LoVo (cell line): ENCODE measurements at places on chromosomes 2 and 18.

GRCh38 chr2:240351088-240351741 lies 84.2 kb upstream of the GPC1 start:
- DNase-seq: no peak

DNA sequence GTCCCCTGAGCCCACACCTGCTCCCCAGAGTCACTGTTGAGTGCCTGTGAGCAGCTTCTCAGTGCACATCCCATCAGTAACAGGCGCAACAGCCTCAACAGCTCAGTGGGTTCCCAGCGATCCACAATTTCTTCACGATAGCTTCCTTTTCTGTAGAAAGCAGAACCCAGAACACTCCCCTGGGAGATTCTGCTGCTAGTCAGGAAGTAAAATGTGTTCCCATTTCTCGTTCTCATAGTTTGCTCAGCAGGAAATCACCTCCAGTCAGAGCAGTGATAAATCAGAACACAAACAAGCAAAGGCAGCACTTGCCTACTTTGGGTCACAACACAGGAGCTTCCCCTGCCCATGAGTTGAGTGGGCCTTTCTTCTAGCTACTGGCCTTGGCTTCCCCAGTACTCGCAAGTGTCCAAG lies 48.9 kb upstream of the ATG16L1 start:
- no peak for DNase-seq

DNA sequence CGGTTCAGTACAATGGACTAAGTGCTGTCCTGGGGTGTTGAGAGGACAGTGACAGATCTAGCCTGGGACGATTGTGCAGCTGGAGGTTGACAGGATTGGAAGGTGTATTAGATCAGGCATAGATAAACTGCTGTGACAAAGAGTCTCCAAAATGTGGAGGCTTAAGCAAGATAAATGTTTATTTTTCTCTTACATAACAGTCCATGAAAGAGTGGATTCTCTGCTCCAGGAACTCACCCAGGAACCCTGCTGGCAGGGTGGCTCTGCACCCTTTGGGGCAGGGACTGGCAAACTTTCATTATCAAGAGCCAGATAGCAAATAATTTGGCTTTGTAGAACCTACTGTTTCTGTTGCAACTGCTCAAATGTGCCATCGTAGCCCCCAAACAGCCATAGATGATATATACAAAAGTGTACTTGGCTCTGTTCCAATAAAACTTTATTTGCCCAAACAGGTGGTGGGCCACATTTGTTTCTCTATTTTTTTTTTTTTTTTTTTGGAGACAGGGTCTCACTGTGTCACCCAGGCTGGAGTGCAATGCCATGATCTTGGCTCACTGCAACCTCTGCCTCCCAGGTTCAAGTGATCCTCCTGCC lies 9.7 kb downstream of the HRH4 start:
- DNase-seq: no peak

- no peak for DNase-seq
These were observed 139.9 kb downstream of the LRRC30 start for GRCh38 chr18:7370802-7371201.

- no peak for DNase-seq
These were observed 115.4 kb downstream of the KYNU start for GRCh38 chr2:142992840-142993239.

GRCh38 chr2:96092951-96093350 lies 23.4 kb downstream of the ADRA2B start:
- DNase-seq: no peak

GRCh38 chr2:169354244-169354643 lies 8.1 kb downstream of the LRP2 start:
- DNase-seq: no peak

DNA sequence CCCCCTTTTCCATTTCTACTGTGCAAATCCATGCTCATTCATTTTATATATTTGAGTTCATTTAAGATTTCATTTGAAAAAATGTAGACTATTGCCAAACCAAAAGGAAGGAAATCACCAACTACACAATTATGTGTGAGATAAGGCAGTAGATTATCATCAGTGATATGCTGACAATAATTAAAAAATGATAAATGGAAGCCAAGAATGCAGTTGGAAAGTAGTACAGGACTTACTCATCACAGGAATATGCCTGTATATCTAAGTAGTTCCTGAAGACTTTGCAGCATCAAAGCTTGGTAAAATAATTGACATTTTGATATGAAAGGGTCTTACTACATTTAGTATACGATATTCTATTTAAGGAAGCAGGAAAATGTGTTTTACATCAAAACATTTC lies 166.1 kb upstream of the OTX1 start:
- no peak for DNase-seq

GRCh38 chr2:229714736-229715541 lies 584 bp upstream of the DNER start:
- peak; percentile 46 for DNase-seq

- no peak for DNase-seq
These were observed 158.8 kb upstream of the SIX2 start for GRCh38 chr2:45167920-45168629.

DNA sequence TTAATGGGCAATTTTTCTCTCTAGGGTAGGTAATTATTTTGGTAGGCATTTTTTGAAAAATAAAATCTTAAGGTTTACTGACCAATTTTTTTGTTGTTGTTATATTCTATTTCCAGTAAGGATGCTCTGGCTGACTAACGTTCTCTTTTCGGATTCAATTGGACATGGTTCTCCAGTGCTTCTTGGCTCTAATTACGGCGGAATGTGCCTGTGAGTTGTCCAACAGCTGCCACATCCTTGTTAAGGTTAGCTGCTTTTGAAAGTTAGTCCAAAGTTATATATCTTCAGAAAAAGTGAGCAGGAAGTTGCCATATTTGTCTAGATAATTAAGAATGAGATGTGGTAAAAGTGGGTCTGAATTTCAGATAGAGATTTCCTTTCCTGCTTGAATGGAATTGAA lies 45.8 kb upstream of the SMIM21 start:
- DNase-seq: no peak

GRCh38 chr2:191936882-191937405 lies 90.1 kb upstream of the CAVIN2 start:
- no peak for DNase-seq

GRCh38 chr2:144477281-144477956 lies 42.5 kb downstream of the ZEB2 start:
- DNase-seq: no peak

GRCh38 chr2:164847981-164848741 lies 6.5 kb upstream of the COBLL1 start:
- no peak for DNase-seq

DNA sequence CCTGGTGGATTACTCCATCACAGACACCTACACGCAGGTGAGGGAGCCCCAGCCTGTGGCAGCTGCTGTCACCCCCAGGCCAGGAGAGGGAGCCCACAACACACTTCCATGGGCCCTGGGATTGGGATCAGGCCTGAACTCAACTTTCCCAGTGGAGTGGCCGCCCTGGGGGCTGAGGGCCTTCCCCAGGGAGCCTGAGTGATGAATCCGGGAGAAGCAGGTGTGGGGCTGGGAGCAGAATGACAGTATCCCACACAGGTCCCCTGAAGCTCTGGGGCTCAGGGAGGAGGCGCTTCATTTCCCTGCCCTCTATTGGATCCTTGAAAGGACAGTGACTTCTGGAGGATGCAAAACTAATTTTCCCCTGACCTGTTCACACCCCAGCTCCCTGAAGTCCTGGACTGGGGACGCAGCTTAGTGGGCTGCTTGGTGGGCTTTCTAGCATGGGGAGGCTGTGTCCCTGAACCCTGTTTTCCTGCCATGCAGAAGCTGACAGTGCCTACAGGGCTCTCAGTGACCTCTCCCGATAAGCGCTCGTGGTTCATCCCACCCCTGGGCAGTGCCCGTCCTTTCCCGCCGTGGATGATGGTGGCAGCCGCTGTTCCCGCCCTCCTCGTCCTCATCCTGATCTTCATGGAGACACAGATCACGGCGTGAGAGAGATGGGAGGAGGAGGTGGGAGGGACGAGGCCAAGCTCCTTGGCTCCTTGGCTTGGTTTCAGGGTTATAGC lies 11.0 kb downstream of the SLC4A3 start:
- DNase-seq: no peak

DNA sequence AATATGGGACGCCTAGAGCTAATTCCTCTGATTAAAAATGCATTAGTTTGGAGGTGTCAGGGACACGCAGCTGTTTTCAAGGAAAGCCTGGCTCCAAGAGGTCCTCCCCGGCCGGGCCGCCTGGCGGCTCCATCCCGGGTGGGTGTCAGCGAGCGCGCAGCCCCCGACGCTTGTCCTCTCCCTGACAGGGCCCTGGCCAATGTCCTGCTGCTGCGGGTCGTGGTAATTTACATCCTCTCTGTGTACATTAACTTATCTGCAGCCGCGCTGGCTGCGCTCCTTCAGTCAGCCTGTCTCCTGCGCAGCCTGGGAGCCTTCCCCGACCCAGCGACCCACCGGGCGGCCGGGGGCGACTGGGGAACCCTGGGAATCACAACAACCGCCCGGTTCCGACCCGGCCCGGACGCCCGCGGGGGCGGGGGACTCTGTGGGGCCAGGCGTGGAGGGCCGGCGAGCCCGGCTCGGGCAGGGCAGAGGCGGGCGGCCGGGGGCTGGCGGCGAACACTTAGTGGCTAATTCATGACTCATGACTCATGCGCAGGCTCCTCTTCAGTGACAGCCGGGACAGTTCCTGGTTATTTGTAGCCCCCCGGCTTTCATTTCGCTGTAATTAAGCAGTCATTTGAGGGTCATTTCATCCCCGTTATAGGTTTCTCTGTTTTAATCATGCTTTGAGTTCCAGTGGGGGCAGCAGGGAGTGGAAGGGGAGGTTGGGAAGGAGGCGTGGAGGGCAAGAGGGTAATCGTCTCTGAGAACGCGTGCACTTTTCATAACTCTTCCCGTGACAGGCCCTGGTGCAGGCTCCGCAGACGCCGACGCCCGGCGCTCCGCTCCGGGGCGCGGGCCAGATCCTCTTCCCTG lies 141.9 kb upstream of the CTAGE1 start:
- DNase-seq: peak; percentile 66

GRCh38 chr2:117068371-117068770 lies 746.1 kb upstream of the DDX18 start:
- DNase-seq: peak; percentile 39

- DNase-seq: no peak
These were observed 230.7 kb upstream of the SYT4 start for GRCh38 chr18:43507842-43508481.

- no peak for DNase-seq
These were observed 38.1 kb upstream of the ACYP2 start for GRCh38 chr2:54077088-54077900.

GRCh38 chr18:22981274-22982133 lies 48.4 kb downstream of the RBBP8 start:
- no peak for DNase-seq

DNA sequence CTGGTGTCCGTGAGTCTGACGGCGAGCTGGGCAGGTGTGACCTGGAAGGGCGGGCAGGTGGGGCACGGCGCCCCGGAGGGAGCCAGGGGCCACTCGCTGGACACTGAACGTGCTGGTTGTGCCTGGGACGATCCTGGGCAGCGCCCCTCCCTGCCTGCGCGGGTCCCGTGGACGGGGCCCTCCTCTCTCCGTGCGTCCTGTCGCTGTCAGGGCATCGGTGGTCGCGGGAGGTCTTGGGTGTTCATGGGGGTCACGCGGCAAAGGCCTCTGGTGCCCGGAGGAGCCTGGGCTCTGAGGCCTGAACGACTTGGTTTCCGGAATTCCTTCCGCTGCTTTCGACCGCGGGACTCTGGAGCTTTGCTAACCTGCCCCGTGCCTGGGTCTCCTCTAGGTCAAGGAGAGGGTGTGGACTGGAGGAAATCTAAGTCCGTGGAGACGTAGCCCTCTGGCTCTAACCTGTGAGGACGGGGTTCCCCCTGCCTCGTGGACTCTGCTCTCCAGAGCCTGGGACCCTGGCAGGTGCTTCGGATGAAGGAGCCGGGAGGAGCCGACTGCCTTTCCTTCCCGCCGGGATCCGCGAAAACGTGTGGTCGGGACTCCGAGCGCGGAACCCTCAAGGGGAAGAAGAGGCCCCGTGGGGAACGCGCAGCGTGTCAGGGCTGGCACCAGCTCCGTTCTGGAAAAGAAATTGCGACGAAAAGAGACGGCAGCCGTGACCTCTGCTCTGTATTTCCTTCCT lies 14.7 kb downstream of the SOX11 start:
- DNase-seq: no peak

- no peak for DNase-seq
These were observed 105.6 kb downstream of the PRPF40A start for GRCh38 chr2:152611458-152612231.

- DNase-seq: peak; percentile 35
These were observed 706 bp downstream of the AGPS start for GRCh38 chr2:177393203-177393755.

DNA sequence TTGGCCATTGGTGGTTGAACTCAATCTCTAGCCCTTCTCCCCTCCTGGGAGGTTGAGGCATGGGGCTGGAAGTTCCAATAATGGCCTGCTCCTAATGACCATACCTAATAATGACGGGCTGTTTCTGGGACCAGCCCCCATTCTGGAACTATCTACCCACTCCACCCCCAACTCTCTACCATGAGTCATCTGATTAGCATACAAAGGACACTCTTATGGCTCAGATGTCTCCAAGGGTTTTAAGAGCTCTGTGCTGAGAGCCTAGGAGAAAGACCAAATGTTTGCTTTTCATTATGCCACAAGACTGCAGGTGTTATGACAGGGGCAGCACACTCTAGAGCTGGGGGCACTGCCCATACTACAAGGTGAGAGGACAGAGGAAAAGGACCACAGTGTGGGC lies 137.0 kb upstream of the NCKAP5 start:
- DNase-seq: no peak

GRCh38 chr2:181376442-181376841 lies 80.7 kb upstream of the ITGA4 start:
- no peak for DNase-seq

- no peak for DNase-seq
These were observed 333.6 kb downstream of the METTL4 start for GRCh38 chr18:2237706-2238105.
